ENCODE measurements at places on chromosomes 13 and 19.

- no peak for DNase-seq
Measured at GRCh38 chr13:51148223-51148951, 37.3 kb upstream of the C13orf42 start.

GRCh38 chr13:39554371-39554770, 48.6 kb downstream of the LHFPL6 start:
- no peak for DNase-seq

GRCh38 chr19:55220525-55220924, 8.0 kb downstream of the TMEM86B start:
- DNase-seq = no peak

- DNase-seq = no peak
Measured at GRCh38 chr13:28411831-28412353, 83.0 kb downstream of the FLT1 start.

DNA sequence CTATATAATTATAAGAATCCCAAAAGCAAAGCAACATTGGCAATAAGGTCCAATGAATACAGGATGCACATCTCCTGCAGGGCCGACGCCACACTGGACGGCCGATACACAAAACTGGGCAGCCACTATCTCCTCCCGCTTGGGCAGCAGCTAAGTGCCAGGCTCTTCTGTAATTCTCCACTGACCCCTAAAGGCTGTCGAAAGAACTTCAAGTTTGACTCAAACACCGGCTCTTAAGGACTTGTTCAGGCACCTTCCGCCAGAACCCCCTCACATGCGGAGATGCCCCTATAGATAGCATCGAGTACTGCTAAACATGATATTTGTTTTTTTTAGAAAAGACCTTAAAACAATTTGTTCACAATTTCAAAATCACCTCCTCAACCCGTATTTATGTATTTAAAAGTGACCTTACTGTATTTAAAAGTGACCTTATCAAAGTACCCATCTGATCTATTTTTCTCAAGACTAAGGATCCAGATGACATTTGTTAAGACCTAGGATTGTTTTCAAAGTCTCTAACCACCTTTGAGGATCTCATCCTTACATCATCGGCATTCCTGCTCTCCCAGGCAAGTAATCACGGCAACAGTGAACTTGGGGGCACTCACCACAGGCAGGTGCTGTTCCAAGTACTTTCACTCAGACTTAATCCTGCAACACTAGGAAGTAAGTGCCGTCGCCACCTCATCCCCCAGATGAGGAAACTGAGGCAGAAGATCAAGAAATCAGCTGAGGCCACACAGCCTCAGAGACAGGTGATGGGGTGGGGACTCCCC, 77.8 kb downstream of the TUBGCP3 start:
- DNase-seq = peak; percentile 18

- no peak for DNase-seq
Measured at GRCh38 chr13:110327051-110327721, 20.1 kb downstream of the COL4A2 start.

- no peak for DNase-seq
Measured at GRCh38 chr13:44287958-44288357, 85.7 kb upstream of the SERP2 start.

GRCh38 chr13:45941261-45941660, 89.7 kb upstream of the SIAH3 start:
- no peak for DNase-seq

DNA sequence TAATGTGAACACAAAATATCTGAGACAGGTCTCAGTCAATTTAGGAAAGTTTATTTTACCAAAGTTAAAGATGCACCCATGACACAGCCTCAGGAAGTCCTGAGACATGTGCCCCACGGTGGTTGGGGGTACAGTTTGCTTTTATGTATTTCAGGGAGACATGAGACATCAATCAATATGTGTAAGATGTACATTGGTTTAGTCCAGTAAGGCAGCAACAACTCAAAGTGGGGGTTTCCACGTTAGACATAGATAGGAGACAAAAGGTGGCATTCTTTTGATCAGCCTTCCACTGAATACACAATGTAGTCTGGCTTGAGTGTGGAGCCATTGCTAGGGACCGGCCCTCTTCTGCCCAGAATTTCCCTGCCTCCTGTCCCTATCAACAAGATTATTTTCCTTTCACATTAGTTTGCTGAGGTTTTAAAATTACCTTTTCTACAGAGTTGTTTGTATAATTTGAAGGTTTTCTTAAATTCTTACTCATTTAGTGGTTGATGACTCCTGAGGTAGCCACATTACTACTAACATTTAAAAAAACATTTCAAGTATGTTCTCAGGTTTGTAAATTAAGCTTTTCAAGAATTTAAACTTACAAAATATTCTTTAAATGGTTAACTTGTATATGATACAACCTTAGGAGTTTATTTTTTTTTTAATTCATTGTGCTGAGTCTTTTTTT, 33.2 kb downstream of the RNASEH2B start:
- DNase-seq = no peak

- DNase-seq = no peak
Measured at GRCh38 chr13:75194717-75195462, 287.1 kb downstream of the TBC1D4 start.

DNA sequence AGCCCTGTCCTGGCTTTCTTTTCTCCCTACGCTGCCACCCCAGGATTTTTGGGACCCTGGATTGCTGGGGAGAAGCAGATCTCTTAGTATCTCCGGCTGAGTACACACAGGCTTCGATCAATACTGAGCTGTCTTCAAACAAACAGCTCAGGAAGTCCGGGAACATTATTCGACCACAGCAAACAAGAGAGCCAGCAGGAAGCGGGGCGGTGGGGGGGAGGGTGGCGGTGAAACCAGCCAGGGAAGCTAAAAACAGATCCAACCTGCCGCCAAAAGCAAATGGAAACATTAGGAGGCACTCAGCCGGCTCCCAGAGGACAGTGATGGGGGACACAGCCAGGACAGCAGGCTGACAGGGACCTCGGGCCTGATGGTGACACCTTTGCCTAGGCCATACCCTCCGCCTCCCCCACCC, 12.2 kb upstream of the BCAM start:
- DNase-seq = peak; percentile 91

DNA sequence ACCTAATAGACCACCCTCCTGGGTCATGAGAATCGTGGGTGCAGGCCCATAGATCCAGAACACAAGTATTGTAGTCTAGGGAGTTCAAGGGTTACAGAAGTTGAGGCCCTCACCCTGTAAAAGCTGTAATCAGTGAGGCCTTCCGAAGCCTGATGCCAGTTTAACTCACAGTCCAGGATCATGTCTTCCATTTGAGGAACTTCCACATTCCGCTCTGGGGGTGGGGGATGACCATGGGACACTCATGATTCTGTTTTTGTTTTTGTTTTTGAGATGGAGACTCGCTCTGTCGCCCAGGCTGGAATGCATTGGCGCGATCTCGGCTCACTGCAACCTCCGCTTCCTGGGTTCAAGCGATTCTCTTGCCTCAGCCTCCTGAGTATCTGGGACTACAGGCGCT, 1.7 kb upstream of the RASIP1 start:
- no peak for DNase-seq

DNA sequence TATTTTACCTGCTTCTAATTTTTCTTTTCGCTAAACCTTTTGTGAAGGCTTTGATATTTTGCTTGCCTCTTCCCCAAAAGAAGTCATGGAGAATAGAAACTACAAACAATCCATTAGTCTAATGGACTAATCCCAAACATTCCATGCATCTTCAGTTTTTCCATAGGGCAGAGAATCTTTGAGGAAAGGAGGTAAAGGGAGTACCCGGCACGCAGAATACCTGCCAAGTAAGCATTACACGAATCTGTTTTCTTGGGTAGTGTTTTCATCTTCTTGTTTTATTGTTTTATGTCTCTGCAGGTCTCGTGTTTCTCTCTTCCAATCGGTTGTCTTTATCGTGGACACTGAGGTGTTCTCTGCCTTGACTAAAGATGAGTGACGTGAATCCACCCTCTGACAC, at the start of gene NLRP8:
Gene NLRP8 (plus strand): TSS at position 301 of the 400 bp plus-strand sequence.
- DNase-seq = no peak

DNA sequence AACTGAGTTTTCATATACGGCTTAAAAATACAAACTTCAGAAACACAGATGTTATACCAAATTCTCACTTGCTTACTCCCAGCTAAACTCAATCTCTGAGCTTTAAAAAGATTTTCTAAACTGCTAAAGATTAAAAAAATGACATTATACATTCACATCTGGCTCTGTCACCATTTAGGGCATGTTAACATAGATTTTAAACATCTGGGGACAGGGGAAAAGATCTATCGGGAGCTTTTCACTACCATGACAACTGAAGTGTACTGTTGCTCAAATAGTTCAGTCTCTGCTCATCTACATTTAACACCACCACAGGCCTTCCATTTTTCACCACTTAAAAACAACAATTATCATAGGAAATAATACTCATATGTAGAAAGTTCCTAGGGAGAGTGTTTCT, 190.8 kb downstream of the ENOX1 start:
- DNase-seq = no peak

DNA sequence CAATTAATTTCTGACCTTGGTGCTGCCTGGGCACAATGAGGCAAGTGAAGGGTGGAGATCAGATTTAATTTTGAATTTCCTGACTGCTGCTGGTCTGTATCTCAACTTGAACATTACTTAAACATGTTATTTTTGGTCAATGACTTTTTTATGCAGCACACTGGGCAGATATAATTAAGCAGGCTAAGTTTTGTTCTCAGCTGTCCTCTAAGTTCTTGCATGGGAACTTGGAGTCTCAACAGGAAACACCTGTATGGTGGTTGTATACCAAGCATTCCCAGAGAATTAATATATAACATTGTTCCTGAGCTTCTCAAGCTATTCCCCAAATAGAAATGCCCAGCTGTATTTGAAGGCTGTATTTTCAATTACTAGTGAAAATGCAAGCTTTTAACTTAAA, 113.5 kb upstream of the EDNRB start:
- DNase-seq = no peak

DNA sequence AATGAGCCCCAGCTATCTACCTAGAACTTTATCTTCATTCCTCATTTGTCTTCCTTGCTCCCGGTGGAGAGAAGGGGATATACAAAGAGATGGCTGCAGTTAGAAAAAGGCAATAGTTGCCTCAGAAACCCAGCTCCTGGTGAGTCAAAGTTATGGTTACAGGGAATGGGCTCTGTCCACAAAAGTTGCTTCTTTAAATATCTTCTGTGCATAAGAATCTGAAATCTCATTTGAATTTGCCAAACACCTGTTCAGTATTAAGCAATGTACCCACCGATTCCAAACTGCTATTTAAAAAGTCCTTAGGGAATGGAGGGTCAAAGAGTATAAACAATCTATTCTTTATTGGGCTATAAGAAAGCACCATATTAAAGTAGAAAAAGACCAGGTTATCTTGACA, 48.4 kb downstream of the DCLK1 start:
- no peak for DNase-seq

DNA sequence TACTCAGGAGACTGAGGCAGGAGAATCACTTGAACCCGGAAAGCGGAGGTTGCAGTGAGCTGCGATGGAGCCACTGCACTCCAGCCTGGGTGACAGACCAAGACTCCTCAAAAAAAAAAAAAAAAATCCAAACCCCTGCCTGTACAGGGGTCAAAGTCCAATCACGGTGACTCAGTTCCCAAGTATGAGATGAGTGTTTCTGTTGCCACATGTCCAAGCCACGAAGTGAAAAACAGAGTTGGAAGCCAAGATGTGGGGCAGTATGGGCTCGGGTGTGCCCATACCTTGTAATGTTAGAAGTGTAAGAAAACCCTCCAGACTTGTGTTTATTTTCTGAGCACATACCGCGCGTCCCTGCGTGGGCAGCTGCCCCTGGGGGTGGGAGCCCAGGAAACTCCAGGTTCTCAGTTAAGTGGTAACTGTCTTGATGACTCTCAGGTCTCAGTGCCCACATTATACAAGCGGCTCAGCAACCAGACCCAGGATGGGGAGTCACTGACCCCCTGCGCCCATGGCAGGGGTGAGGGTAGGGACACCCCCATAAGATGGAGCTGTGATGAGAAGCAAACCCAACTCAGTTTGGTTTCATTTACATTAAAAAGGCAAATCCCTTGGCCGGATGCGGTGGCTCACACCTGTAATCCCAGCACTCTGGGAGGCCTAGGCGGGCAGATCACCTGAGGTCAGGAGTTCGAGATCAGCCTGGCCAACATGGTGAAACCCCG, 1.2 kb upstream of the GPX4 start:
- DNase-seq = no peak

- no peak for DNase-seq
Measured at GRCh38 chr19:33224694-33225457, 774 bp downstream of the SLC7A10 start.

DNA sequence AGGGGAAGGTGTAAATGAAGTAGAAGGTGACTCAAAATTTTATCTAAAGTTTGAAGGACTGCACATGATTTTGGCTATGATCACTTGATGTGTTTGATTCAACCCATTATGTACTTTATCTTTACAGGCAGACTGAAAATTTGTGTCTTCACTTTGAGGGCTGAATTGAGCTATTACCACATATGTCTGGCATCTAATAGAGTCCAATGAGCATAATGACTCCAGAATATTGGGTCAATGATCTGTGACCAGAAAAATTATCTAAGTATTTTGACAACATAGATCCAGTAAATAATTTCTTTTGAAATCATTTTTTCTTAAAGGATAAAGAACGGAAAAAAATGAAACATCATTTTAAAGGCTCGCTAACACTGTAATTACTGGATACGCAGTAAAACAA, 2810.0 kb downstream of the PCDH9 start:
- DNase-seq = no peak

GRCh38 chr19:50173127-50173526, 10.0 kb upstream of the IZUMO2 start:
- DNase-seq = no peak

DNA sequence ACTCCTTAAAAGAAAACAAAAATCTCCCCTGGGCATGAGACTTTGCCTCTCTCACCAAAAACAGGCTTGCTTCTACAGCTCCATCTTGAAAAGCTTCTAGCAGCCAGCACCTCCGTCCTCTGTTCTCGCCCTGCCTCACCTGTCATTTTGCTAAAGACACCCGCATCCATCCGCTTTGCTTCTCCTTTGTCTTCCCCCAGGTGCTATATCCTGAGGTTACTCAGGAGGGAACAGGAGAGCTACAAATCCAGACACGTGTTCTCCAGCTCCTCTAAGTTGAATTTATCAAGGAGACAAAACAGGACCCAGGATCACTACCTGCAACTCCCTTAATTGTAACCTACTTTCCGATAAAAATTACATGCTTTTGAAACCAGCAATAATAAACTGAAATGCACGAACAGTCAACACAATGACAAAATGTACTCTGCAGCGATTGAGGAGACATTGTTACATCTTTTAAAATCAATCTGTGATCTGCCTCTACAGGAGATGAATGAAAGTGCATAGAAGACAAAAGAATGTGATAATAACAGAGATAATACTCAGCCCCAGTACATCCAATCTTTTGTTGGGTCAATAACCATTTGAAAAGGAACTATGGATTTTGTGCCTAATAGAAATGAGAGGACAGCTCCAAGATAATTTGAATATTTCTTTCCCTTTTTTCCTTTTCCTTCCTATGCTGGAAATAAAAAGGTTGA, 221.2 kb downstream of the DCLK1 start:
- no peak for DNase-seq

- no peak for DNase-seq
Measured at GRCh38 chr13:106115081-106115480, 420.4 kb downstream of the EFNB2 start.

All from DMS153 (cell line).